CD4-positive, CD25-positive, alpha-beta regulatory T cell (primary cell): ENCODE measurements at places on chromosomes 2 and 18.

- DNase-seq, result no peak
Measured at GRCh38 chr2:168583710-168584521, 127.8 kb downstream of the CERS6 start.

DNA sequence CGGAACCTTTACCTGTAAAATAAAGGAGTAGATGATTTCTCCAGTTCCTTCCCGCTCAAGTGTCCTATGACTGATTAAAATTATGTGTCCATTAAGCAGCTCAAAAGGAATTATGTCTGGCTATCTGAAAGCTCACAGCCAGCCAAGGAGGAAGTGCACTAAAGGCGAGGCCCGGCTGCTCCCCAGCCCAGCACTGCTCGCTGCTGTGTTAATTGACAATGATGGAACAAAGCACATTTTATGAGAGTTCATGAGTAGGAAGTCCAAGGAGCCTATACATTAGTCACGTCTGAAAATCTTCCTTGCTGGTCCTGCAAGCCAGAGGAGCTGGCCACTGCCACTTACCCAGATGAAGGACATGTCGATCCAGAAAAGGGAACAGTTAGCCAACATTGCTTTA is 14.3 kb downstream of the TTC32 start:
- DNase-seq, result no peak

DNA sequence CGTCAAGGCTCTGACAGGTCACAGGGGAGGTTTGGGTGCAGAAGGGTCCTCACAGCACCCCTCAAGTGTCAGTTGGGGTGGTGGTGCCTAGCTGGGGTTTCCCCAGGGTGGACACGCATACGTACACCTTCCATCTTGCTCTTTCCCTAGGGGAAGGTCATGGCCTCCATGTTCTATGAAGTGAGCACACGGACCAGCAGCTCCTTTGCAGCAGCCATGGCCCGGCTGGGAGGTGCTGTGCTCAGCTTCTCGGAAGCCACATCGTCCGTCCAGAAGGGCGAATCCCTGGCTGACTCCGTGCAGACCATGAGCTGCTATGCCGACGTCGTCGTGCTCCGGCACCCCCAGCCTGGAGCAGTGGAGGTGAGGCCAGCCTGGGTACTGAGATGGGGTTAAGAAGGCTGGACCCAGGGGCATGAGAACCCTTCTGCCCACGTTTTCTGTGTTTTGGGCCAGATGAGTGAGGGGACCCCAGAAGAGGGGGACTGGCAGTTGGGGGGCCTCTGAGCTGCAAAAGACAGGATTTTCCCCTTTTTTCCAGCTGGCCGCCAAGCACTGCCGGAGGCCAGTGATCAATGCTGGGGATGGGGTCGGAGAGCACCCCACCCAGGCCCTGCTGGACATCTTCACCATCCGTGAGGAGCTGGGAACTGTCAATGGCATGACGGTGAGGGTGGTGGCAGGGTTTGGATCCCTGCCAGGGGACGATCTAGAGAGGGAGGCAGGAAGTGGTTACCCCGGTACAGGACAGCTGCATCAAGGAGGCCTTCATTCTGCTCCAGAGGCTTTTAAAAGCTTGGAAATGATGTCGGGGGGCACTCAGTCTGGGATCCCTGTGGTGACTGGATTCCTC is 20.9 kb downstream of the SLC30A3 start:
- no peak for DNase-seq

GRCh38 chr18:12059334-12060181 is 34.1 kb upstream of the ANKRD62 start:
- DNase-seq, result no peak
